ENCODE measurements at places on chromosomes 2 and 18. TPM values are rescaled to one million over a fixed set of nuclear protein-coding genes. Genes with fewer than 3 reads are reported as not detected.

Gene IER3IP1
- total RNA-seq = 14.0 TPM

Gene COLEC11
- total RNA-seq = 0.33 TPM

Gene RUFY4
- total RNA-seq = not detected

Gene MYO1B
- 67.7 TPM for total RNA-seq

Gene CCDC85A
- total RNA-seq = 5.4 TPM

Gene FAM161A
- 3.6 TPM for total RNA-seq

- no peak overlapping the region for H3K27ac ChIP-seq
- DNase-seq = no peak
- H3K36me3 ChIP-seq = no peaks in the 10 kb centered on the region
- no peaks in the 10 kb centered on the region for H3K27me3 ChIP-seq
- H3K4me3 ChIP-seq = no peak overlapping the region
Measured at GRCh38 chr2:204389120-204389519, 156.2 kb upstream of the PARD3B start.

GRCh38 chr2:10526281-10527000 lies 78.3 kb upstream of the ODC1 start:
- no peak overlapping the region for H3K27ac ChIP-seq
- H3K27me3 ChIP-seq = peaks cover 3% of the 10 kb centered on the region
- DNase-seq = no peak
- H3K4me3 ChIP-seq = no peak overlapping the region

- no peak overlapping the region for H3K27ac ChIP-seq
- DNase-seq = no peak
- H3K4me1 ChIP-seq = peaks cover 8% of the 10 kb centered on the region
- no peaks in the 10 kb centered on the region for H3K27me3 ChIP-seq
- no peaks in the 10 kb centered on the region for H3K36me3 ChIP-seq
Measured at GRCh38 chr18:9630444-9630843, 16.1 kb upstream of the PPP4R1 start.

DNA sequence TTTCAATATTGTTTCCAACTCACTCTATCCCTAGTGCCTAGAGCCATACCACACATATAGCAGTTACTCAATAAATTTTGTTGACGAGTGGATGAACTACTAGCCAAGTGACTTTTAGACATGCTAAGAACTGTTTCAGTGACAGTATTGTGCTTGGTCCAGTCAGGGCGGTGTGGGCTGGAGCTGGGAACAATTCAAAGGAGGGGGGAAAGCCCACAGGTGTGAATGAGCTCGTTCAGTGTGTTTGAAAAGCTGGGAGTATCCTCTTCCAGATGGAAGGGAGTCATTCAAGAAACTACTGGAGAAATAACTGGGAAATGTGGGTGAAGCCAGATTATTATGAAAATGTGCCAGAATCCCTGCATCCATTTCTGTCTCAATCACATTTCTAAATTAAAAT lies 1.7 kb upstream of the SERPINE2 start:
- peak overlapping the region; percentile 67 for H3K4me3 ChIP-seq
- H3K27ac ChIP-seq = no peak overlapping the region
- DNase-seq = no peak
- H3K27me3 ChIP-seq = peaks cover 82% of the 10 kb centered on the region
- H3K4me1 ChIP-seq = peaks cover 15% of the 10 kb centered on the region
- no peaks in the 10 kb centered on the region for H3K36me3 ChIP-seq

DNA sequence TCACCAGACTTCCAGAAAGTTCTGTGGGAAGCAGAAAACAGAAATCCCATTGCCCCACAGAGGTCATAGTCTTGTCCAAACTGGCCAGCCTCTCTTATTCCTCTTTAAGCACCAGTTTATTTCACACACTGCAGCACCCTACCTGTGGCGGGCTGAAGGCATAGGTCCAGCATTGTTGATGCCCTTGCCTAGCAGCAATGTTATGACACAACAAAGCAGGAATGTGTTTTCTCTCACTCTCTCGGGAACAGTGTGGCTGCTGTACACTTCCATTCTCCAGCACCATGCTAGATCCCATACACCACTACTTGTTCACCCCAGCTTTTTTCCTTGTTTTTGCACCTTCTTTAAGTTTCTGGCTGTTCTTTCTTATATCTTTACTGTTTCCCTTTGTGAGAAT lies 181.6 kb downstream of the DNAH6 start:
- DNase-seq = no peak
- H3K4me3 ChIP-seq = no peak overlapping the region
- H3K36me3 ChIP-seq = peaks cover 5% of the 10 kb centered on the region
- H3K27me3 ChIP-seq = peaks cover 3% of the 10 kb centered on the region
- no peaks in the 10 kb centered on the region for H3K4me1 ChIP-seq

DNA sequence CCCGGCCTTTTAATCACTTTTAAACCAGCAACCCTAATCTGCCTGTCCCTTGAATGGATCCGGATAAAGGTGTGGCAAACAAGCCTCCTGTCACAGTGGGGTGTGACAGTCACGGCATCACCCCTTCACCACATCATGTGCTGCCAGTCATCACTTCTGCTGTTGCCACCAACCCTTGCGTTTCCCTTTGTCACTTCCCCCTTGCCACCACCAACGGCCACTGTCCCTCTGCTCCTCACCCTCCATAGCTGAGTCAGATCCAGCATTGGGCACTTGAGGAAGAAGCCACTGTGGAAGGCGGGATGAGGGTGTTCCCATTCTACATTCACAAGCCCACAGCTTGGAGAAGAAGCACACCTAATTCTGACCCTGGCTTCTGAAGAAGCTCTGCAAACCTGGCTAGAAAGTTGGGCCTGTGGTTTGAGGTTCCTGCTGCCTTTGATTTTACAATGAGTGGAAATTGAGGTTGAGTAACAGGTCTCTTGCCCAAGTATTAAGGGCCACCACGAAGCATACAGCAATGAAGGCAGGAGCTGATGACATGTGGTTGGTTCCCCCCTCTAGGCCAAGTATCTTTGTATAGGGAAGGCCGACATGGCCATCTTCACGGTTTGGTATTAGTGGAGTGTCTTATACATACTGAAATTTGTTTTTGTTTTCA lies 22.9 kb upstream of the DARS1 start:
- no peak overlapping the region for H3K4me3 ChIP-seq
- H3K36me3 ChIP-seq = no peaks in the 10 kb centered on the region
- H3K27ac ChIP-seq = no peak overlapping the region
- DNase-seq = no peak
